Lung (tissue), 17 donors: ENCODE measurements at places on chromosomes 13 and 19. TPM values are rescaled to one million over a fixed set of nuclear protein-coding genes. Genes with fewer than 3 reads are reported as not detected.

TINCR gene
- total RNA-seq, result 1.8 TPM

NPAS1 gene
- total RNA-seq, result 0.31 TPM

PSPN gene
- 1.5 TPM for total RNA-seq

R3HDM4 gene
- total RNA-seq, result 69.2 TPM

KLK1 gene
- total RNA-seq, result not detected

ATP12A gene
- total RNA-seq, result 0.40 TPM

ICAM4 gene
- total RNA-seq, result 38.8 TPM

SSC5D gene
- total RNA-seq, result 6.8 TPM

FXYD1 gene
- total RNA-seq, result 17.8 TPM

GNG8 gene
- total RNA-seq, result not detected

ZNF723 gene
- total RNA-seq, result not detected

WDR88 gene
- not detected for total RNA-seq

ZNF497 gene
- total RNA-seq, result 3.5 TPM

C19orf73 gene
- 1.9 TPM for total RNA-seq

ZFR2 gene
- 0.21 TPM for total RNA-seq

PALM gene
- total RNA-seq, result 45.7 TPM

NLRP11 gene
- total RNA-seq, result not detected

NAPSA gene
- 655 TPM for total RNA-seq
